ENCODE measurements at places on chromosomes 2 and 18.

GRCh38 chr18:8722946-8723820 is 17.8 kb downstream of the MTCL1 start:
- no peak for DNase-seq

GRCh38 chr2:223477318-223477717 is 124.8 kb downstream of the SCG2 start:
- DNase-seq: no peak

DNA sequence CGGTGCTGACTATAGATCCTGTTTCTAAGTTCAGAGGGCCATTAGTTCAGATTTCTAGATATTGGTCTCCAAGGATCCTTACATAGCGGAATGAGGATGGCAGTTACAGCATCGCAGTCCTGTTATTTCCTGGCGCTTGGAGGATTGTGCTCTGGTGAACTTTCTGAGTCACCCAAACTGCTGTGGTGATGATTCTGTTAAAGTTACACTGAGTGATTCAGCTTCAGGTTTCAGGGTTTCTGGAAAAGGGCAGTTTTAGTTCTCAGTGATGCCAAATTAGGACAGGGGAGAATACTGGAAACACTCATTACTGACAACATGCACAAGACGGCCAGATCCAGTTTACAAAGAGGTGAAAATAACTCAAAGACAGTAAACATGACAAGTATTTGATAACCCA is 52.1 kb upstream of the ANKRD62 start:
- no peak for DNase-seq

- DNase-seq: no peak
Measured at GRCh38 chr18:75433098-75433497, 5.6 kb upstream of the SMIM21 start.

DNA sequence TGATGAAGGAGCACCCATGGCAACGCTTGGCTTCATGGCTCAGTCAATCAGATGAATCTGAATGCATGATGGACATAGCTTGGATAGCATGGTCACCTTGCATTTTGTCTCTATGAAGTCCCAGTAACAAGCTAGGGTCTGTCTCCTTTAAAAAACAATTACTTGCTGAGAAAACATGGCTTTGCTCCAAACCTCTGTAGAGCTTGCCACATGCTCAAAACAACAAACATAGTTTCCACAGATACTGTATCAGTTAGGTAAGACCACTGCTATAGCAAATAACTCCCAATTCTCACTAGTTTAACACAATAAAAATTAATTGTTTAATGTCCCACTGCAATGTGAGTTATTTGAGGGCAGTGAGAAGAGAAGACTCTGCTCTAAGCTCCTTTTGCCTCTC is 401.0 kb downstream of the IRS1 start:
- DNase-seq: no peak

- no peak for DNase-seq
Measured at GRCh38 chr2:46964835-46965560, 49.4 kb upstream of the MCFD2 start.

DNA sequence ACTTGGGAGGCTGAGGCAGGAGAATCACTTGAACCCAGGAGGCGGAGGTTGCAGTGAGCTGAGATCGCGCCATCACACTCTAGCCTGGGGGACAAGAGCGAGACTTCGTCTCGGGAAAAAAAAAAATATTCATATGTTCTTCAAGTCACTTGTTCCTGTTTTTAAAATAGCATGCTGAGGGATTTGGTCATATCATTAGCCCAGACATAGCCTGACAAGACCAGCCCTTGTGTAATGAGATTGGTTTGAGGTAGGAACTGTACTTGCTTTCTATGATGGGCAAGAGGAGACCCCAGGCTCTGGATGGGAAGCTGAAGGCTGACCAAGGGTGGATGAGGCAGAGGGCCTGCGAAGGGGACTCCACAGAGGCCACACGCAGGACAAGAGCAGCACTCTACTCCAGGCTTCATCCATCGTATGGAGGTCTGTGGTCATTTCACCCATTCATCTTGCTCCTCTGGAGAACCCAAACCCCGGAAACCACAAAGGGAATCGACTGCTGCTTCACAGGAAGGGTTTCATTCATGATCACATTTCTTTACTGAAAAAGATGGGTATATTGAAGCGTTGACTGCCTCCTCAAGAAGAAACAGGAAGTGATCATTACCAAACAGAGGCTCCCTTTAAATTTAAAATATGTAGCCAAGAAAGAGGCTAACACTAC is 87.1 kb upstream of the ZNF397 start:
- no peak for DNase-seq
